ENCODE measurements at places on chromosomes 1 and 21.

GRCh38 chr1:33085332-33085731 is 4.4 kb downstream of the AZIN2 start:
- DNase-seq: no peak

- DNase-seq: no peak
Observed at GRCh38 chr21:41932576-41933312, 21.1 kb downstream of the C2CD2 start.

GRCh38 chr1:156845055-156845952 is 13.6 kb downstream of the INSRR start:
- no peak for DNase-seq

DNA sequence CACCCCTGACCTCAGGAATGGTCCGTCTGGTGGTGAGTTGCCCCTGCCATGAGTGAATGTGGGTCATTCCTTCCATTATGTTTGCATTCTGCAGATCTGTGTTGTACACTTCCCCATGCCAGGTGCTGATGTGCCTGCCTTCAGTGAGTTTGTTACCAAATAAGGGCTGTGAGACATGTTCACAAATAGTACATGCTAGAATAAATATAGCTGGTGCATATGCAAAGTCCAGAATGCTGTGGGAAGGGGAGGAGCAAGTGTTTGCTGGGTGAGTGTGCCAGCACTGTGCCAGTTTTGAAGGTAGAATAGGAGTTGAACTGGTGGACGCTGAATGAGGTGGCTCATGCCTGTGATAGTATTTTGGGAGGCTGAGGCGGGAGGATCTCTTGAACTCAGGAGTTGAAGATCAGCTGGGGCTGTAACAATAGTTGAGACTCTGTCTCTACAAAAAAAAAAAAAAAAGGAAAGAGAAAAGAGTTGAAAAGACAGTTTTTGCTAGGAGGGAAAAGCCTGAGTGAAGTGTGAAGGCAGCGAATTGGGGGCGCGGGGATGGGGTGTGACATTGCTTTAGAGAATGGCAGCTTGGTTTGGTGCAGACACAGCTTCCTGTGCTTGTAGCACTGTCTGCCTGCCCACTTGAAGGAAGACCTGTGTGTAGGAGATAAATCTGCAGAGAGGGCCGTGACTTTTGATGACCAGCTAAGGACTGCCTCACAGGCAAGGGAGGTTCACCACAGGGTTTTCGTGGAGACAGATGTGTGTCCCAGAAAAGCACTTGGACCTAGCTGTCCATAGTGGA is 61.1 kb downstream of the LGR6 start:
- no peak for DNase-seq

DNA sequence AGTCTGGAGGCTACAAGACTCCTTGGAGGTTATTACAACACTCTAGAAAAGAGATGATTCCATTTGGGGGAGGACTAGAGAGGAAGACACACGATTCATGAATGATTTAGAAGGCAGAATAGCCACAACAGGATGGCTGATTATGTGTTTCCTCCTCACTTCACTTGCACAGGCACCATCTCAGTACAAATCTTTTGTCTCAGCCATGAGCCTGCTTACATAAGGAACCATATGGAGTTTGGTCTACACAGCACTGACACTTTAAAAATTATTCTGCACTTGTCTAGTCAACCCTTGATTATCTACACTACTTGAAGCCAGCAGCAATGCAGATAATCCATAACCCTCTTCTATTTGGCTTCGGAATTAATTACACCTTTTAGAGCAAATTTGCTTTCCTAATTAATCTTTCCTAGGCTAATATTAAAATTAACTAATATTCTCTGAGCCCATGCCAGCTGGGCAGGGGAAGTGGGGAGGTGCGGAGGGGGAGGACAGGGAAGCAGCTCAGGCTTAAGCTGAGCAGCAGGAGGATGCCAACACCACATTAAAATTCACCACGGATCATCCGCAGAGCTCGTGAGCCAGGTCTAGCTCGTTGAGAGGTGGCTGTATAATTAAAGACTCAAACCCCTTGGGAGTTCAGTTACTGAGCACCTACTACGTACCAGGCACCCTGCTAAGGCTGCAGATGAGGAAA is 3.2 kb upstream of the LEMD1 start:
- no peak for DNase-seq
